Smooth muscle cell of the pulmonary artery (primary cell): ENCODE measurements at places on chromosomes 16 and 17. TPM values are rescaled to one million over a fixed set of nuclear protein-coding genes. Genes with fewer than 3 reads are reported as not detected.

The CYGB gene
- 24.4 and 51.4 TPM in 2 replicates for total RNA-seq

The PRSS21 gene
- total RNA-seq: 0.23 TPM in 1 of 2 replicates, not detected in the other

The TMC5 gene
- total RNA-seq: not detected in 2 replicates

The CDRT15 gene
- not detected in 2 replicates for total RNA-seq

The SLC46A1 gene
- 11.4 and 16.4 TPM in 2 replicates for total RNA-seq

The ZNF652 gene
- total RNA-seq: 12.6 and 16.0 TPM in 2 replicates

The PABPN1L gene
- total RNA-seq: not detected in 2 replicates

The IL32 gene
- 4.0 and 6.3 TPM in 2 replicates for total RNA-seq

The CES3 gene
- 0.39 and 1.2 TPM in 2 replicates for total RNA-seq

The CRAMP1 gene
- 8.7 and 10.2 TPM in 2 replicates for total RNA-seq

The RASD1 gene
- total RNA-seq: 0.53 and 2.3 TPM in 2 replicates

The ATP2A1 gene
- total RNA-seq: 0.20 and 0.36 TPM in 2 replicates

The RGS9 gene
- total RNA-seq: 1.1 TPM in 2 replicates

The TMEM97 gene
- 7.8 TPM in 2 replicates for total RNA-seq

The VAT1L gene
- 0.13 and 0.17 TPM in 2 replicates for total RNA-seq

The MT1H gene
- not detected in 2 replicates for total RNA-seq

The TMEM94 gene
- total RNA-seq: 39.3 and 46.5 TPM in 2 replicates

The ESRP2 gene
- total RNA-seq: 0.07 TPM in 2 replicates

The ZG16 gene
- not detected in 2 replicates for total RNA-seq

The COPZ2 gene
- total RNA-seq: 50.5 and 62.9 TPM in 2 replicates

The SPHK1 gene
- total RNA-seq: 43.8 and 115 TPM in 2 replicates
